ENCODE measurements at places on chromosomes 11 and 22.

DNA sequence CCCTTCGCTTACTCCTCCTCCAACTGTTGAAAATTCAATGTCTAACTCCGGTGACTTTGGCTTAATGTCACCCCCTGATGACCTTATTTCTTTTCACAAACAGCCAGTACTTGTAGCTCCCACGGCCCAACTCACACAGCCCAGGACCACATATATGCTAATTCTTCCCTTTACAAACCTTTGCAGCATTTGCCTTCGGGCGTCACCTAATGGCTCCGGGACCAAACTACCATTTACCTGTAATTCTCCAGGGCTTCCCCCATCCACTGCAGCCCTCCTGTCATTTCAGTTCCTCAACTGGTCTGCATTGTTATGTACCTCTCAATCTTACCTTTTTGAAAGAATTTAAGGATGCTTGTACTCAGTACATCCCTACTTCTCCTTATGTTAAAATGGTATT is 29.8 kb upstream of the OR56B4 start:
- DNase-seq = no peak

- DNase-seq = no peak
Measured at GRCh38 chr22:27603800-27604144, 197.8 kb downstream of the MN1 start.

- no peak for DNase-seq
Measured at GRCh38 chr11:848380-848931, 5.8 kb downstream of the TSPAN4 start.

DNA sequence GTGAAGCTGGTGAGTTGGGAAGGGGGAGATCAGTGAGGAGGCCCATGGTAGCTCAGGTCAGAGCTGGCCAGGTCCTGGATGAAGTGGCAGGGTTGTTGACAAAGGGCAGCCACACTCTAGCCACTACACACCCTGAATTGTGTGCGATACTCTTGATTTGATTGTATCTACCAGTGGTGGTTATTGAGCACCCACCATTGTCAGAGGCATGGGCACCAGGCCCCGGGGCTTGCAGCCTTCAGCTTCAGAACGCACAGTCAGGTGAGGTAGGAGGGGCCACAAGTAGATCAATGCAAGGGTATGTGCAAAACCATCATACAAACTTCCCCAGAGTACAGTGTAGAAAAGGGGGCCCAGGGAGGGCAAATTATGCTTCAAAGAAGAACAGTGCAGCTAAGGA is 38.1 kb downstream of the MICAL2 start:
- DNase-seq = no peak

- no peak for DNase-seq
Measured at GRCh38 chr11:8988329-8989234, 15.2 kb downstream of the NRIP3 start.

DNA sequence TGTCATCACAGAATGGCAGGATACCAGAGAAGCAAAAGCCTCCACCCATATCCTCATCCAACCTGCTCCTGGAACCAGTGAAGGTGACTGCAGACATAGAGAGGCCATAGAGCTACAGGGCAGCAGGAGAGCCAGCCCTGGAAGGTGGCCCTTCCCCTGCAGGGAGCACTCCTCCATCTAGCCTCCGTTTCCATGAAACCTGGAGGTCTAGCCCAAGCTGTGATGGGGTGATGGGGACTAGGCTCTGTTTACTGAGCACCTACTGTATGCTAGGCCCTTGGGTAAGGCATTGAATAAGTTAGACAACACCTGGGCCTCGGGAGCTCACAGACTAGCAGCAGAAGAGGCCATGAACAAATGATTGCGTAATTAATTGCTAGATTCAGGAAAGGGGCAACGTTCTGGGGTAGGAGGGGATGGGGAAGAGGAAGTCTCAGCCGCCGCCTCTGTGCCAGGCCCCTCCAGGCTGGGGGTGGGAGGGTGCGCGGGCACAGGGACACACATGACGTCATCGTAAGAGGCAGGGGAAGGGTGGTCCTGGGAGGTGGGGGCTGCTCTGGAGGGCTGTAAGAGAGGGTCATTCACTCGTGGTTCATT is 784 bp upstream of the SYNGR1 start:
- no peak for DNase-seq

DNA sequence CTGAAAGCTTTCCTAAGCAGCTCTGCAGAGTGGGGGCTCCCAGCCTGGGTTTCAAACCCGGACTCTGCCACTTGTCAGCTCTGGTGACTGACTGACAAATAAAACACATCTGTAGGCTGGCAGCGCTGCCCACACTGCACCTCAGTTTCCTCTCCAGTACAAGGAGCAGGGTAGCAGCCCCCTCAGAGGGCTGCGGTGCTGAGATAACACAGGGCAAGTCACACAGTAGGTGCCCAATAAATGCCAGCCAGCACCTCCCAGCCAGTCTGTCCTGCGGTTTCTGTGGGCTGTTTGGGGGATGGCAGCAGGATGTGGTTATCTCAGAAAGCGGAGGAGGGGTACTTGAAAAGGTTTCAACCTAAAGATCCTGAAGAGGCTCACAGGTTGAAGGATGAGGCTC is 1.5 kb downstream of the SYT12 start:
- no peak for DNase-seq

- no peak for DNase-seq
Measured at GRCh38 chr11:70849031-70849430, 403.3 kb downstream of the SHANK2 start.

- no peak for DNase-seq
Measured at GRCh38 chr22:30183271-30183670, 63.3 kb downstream of the LIF start.

GRCh38 chr11:75107187-75107586 is 10.5 kb upstream of the OR2AT4 start:
- DNase-seq = no peak

- DNase-seq = no peak
Measured at GRCh38 chr11:12682737-12683500, 8.7 kb downstream of the TEAD1 start.

DNA sequence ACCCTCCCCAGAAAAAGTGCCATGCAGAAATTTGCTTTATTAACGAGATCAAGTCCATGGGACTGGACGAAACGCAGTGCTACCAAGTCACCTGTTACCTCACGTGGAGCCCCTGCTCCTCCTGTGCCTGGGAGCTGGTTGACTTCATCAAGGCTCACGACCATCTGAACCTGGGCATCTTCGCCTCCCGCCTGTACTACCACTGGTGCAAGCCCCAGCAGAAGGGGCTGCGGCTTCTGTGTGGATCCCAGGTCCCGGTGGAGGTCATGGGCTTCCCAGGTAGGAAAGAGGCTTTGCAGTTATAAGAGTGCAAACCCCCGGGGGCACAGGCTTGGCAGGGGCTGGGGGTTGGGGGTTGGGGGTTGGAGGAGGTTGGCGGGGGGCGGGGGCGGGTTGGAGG is 4.2 kb downstream of the APOBEC3H start:
- DNase-seq = no peak

DNA sequence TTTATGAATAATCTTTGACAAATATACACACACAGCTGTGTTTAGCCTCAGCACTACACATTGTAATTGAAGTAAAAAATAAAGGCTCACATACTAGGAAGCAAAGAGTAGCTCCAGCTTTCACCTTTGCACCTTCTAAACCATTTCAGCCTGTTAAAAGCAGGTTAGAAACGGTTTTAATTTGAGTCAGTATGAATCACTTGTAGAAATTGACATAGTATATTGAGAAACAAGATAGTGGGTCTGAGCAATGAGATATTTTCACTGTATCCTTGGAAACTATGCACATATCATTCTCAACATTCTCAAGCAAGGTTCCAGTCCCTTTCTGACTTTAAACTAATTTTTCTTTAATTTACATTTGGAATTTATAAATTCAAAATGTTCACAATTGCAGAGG is 380.3 kb downstream of the AASDHPPT start:
- no peak for DNase-seq

DNA sequence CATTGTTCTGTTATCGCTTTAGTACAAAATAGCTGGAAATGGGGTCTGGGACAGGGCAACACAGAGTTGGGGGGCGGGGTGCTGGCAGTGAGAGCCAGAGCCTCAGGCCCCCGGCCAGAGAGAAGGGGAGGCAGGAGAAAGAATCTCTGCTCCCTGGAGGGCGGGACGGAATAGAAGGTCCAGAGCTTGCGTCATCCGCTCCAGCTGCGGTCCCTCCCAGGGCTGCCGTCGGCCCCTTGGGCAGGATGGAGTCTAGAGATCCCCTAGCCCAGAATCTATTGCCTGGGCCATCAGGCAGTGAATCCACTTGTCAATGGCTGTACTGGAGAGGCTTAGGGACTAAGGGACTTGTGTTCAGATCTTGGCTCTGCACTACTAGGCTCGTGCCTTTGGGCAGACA is 5.0 kb downstream of the TP53I11 start:
- no peak for DNase-seq

GRCh38 chr11:15675683-15676082 is 561.0 kb downstream of the INSC start:
- DNase-seq = no peak

DNA sequence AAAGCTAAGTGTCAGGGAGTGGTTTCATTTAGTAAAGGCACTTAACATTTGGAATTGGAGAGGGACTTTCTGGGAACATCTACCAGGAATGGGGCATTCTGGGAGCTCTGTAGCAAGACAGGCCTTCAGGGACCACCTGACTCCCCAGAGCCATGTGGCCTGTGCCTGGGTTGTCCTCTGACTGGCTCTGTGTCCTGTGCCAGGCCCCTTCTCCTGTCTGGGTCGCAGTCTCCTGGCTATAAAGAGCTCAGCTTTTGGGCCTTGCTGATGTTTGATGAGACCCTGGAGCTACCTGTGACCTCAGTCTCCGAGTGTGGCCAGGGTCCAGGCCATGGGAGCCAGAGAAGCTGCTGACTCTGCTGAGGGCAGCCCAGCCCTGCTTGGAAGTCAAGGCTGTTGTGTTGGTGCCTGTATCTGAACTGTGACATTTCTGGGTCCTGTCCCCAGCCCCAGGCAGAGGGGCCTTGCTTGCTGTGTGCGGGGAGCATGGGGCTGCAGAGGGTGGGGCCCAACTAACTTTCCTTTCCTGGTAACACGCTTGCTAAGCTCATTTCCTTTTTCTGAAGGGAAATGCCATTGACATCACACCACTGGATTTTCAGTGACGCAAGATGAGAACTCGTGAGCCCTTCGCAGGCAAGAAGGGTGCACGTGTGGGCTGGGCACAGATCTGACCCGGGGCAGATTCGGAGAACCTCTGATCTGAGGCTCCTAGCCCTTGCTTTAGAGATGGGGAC is 41.3 kb downstream of the LRRC32 start:
- no peak for DNase-seq

- no peak for DNase-seq
Measured at GRCh38 chr11:120057595-120058581, 80.0 kb downstream of the TRIM29 start.

DNA sequence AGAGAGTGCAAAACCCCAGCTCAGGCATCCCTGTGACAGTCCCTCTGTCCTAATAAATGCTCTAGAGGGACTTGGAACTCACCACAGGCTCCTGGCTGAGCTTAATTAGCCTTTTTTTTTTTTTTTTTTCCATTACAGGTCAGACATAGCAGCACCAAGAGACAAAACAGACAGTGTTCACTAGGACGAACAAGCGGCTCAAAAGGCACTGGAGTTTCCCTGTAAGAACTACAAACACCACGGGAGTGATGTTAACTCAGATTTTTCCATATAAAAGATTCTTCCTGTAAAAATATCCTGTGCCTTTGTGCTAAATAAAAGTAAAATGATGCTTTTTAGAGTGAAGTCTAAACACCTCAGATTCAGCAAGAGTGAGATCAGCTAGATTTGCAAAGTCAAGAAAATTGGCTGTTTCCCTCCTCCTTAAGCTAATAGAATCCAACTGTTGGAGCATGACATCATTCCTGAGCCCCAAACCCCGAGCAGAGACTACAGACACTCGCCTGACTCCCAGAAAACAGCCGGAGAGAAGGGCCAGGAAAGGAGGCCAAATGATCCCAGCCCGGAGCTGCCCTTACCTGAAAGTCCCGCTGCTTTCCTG is 101.0 kb upstream of the AKIP1 start:
- DNase-seq = no peak

DNA sequence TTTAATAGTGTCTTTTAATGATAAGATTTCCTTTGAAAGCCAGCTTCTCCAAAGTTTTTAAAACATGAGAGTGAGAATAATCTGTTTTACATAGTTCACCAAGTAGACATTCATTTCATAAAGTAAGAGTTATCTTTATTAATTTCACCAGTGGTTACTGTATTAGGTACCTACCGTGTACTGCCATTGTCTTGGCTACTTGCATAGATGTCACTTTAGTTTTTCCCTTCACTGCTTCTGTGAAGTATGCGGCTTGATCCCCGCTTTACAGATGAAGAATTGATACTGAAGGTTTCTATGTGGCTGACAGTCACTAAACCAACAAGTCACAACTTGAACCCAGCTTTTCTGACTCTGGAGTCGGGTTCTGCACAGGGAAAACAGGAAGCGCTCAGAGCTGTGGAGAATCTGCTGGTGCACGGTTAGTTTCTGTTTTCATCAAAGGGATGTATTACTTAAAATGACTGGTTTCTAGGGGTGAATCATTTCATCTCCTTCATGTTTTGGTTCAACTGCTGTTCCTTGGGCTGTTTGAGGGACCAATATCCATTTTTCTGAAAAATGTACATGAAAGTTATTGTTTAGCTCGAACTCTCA is 39.3 kb upstream of the MYO18B start:
- no peak for DNase-seq

DNA sequence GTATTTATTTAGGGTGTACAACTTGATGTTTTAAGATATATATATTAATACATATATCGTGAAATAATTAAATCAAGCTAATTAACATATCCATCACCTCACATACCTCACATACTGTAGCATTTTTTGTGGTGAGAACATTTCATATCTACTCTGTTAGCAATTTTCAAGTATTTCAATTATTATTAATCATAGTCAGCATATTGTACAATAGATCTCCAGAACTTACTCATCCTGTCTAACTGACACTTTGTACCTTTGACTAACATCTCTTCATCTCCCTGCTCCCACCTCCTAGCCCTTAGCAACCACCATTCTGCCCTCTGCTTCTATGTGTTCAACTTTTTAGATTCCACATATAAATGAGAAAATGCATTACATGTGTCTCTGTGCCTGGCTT is 108.4 kb downstream of the BARX2 start:
- DNase-seq = no peak

GRCh38 chr11:2846056-2846455 is 39.5 kb downstream of the CDKN1C start:
- no peak for DNase-seq

GRCh38 chr11:56819916-56820315 is 71.4 kb upstream of the OR9G4 start:
- DNase-seq = no peak

All from AG09319 (cell line).